NCI-H774 (cell line): ENCODE measurements at places on chromosomes 12 and 14.
A peak's percentile ranks its signal among the peaks of the same experiment; 100 is the strongest.

DNA sequence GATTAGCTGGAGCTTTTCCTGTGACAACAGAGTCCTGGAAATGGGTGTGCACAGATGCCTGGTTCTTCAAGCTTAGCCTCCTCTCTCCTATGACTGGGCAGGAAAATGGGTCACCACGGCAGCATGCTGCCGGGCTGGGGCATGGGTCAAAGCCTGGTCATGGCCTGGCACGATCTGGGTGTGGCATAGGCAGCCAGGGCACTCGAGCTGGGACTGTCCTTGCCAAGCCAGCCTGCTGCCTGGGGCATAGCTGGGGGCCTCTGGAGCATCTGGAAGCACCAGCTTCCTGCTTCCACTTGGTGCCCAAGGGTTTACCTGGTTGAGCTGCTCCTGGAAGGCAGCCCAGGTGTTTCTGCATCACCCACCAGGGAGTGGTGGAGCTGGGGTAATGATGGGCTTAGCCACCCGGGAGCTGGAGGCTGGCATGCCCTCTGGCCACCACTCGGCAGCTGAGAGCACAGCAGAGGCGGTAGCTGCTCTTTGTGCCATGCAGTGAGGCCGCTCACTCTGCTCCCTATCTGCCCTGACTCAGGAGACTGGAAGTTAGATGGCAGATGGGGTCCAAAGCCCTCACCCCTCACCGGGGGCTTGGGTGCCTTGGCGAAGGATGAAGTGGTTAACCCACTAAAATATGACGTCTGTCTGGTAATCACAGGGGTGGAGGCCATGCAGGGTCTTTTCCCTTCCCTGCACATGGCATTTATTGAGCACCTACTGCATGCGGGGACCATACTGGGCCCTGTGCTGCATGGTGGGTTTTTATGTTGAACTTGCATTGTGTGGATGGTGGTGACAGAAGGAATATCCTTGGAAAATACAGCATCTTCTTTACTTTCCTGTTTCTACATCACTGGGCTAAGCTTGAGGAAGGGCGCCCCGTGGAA is 1.7 kb downstream of the OTUB2 start:
- no peak for DNase-seq

GRCh38 chr12:122947352-122947792 is 18.9 kb downstream of the ABCB9 start:
- DNase-seq = no peak

DNA sequence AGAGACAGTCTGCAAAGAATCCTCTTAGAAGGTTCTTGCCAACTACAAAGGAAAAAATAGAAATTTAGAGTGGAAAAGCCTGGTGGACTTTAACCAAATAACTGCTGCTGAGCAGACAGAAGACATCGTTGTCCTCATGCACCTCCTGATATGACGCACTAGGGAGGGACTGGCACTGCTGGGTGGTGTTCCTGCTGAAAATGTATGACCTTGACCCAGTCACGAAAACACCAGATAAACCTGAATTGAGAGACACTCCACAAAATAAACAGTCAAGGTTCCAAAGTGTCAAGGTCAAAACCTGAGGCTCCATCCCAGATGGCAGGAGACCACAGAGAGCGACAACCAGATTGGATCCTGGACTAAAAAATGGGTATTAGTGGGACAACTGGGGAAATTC is 61.9 kb downstream of the CHGA start:
- no peak for DNase-seq

DNA sequence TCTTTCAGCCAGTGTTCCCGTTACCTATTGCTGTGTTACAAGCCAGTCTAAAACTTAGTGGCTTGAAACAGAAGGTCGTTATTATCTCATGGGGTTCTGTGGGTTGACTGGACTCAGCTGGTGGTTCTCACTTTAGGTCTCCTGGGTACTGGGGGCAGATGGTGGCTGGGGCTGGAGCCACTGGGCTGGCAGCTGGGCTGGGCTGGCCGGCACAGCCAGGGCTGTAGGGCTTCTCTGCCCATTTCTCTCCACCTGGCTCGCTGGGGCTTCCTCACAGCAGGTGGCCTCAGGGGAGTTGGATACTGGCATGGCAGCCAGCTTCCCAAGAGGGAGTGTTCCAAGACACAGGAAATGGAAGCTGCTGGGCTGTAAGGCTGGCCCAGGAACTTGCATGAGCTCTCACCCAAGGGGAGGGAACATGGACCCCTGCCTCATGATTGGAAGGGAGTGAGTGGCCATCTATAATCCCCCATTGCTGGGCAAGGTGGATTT is 27.0 kb downstream of the TUNAR start:
- DNase-seq = no peak

- no peak for DNase-seq
Observed at GRCh38 chr12:12201274-12201758, 65.5 kb downstream of the LRP6 start.

DNA sequence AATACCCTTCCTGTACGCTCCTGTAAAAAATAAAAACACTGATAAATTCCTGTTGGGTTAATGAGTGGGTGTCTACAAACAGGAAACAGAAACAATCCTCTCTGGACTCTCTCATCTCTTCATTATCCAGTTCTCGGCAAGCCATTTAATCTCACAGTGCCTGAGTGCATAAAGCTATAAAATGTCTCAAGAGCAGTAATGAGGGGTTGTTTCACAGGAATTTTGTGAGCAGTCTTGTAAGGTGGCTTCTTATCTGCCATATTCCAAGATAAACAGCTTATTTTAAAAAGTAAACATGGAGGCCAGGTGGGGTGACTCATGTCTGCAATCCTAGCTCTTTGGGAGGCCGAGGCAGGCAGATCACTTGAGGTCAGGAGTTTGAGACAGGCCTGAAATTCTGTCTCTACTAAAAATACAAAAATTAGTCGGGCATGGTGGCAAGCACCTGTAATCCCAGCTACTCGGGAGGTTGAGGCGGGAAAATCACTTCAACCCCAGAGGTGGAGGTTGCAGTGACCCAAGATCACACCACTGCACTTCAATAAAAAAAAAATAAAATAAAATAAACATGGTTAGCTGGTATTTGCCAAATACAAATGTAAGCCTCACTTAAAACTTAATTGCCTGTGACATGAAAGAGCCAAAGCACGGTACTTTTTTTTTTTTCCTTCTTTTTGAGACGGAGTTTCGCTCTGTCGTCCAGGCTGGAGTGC is 54.0 kb downstream of the CLIP1 start:
- DNase-seq = peak; percentile 25

- DNase-seq = no peak
Observed at GRCh38 chr12:16492240-16492639, 113.7 kb downstream of the LMO3 start.

- no peak for DNase-seq
Observed at GRCh38 chr14:58981840-58982239, 206.6 kb upstream of the DAAM1 start.

DNA sequence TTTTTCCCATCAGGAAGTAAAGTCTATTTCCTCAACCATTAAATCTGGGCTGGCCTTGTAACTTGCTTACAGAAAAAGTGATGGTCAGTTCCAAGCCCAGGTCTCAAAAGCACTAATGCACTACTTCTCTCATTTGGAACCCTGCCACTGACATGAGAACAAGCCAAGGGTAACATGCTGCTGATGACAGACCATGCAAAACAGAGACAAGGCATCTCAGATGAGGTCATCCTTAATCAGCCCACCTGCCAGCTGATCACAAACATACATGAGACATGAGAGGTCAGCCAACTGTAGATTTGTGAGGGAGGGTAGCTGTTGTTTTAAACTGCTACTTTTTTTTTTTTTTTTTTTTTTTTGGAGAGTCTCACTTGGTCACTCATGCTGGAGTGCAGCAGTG is 16.2 kb downstream of the TWF1 start:
- DNase-seq = no peak

GRCh38 chr12:27797301-27798025 is 17.4 kb upstream of the MANSC4 start:
- no peak for DNase-seq

- DNase-seq = no peak
Observed at GRCh38 chr12:119877639-119877948, 474 bp upstream of the CIT start.

GRCh38 chr12:45737638-45738037 is 8.1 kb downstream of the ARID2 start:
- no peak for DNase-seq

DNA sequence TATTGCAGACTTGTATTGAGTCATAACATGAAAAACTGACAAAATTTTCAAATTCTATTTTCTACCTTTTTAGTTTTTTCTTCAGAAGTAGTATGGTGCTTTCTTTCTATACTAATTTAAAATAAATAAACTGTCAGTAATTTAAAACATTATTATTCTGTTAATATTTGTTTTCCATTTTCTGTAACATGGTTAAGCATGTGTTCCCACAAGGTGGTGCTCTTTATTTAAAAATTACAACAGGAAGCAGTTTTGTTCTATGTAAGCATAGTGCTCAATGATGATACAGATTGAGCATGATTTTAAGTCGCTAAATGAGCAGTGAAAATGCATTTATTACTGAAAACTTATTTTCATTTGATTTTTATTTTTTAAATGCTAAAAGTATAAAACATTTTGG is 114.6 kb downstream of the PPFIA2 start:
- peak; percentile 76 for DNase-seq

GRCh38 chr12:630656-631632 is 32.3 kb downstream of the NINJ2 start:
- DNase-seq = no peak

GRCh38 chr14:93962701-93963601 is 13.4 kb downstream of the ASB2 start:
- DNase-seq = no peak

GRCh38 chr14:79186523-79186922 is 1016.4 kb downstream of the NRXN3 start:
- no peak for DNase-seq

DNA sequence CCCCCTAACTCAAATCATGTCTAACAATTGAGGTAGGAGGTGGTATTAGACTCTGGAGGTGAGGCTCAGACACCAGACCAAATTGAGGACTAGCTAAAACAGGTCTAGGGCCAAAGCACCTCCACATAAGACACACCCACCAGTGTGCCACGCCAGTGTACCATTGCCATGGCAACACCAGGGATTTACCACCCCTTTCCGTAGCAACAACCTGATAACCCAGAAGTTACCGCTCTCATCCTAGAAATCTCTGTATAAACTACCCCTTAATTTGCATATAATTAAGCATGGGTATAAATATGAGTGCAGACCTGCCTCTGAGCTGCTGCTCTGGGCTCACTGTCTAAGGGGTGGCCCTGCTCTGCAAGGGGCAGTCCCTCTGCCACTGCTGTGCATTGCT is 57.4 kb upstream of the PPP2R5C start:
- DNase-seq = no peak
